NCI-H510A treated with DMSO at 0.1 percent for 48 hours (cell line): ENCODE measurements at places on chromosomes 2 and 18.

GRCh38 chr18:29418136-29418535, 1241.2 kb upstream of the CDH2 start:
- no peak for DNase-seq

DNA sequence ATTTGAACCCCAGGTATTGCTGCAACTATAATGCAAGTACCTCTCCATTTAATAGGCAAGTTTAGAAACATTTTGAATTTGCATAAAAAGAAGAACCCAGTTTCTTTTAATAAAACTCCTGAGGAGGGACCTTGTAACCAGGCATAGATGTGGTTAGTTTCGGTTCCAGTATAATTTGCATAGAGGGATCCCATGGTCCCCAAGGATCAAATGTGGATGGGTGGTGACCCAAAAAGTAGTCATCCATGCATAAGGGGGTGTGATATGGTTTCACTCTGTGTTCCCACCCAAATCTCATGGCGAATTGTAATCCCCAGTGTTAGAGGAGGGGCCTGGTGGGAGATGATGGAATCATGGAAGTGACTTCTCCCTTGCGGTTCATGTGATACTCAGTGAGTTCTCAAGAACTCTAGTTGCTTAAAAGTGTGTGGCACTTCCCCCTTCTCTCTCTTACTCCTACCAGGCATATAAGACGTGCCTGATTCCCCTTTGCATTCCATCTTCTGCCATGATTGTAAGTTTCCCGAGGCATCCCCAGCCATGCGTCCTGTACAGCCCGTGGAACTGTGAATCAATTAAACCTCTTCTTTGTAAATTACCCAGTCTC, 40.2 kb upstream of the SKA1 start:
- DNase-seq: no peak

- peak; percentile 46 for DNase-seq
Measured at GRCh38 chr2:105329561-105330495, at the start of gene TGFBRAP1. Gene TGFBRAP1 (minus strand): TSS chr2:105329735. CDS start chr2:105308301, 21,434 bp downstream.

- DNase-seq: no peak
Measured at GRCh38 chr2:239261356-239261755, 139.5 kb downstream of the HDAC4 start.

DNA sequence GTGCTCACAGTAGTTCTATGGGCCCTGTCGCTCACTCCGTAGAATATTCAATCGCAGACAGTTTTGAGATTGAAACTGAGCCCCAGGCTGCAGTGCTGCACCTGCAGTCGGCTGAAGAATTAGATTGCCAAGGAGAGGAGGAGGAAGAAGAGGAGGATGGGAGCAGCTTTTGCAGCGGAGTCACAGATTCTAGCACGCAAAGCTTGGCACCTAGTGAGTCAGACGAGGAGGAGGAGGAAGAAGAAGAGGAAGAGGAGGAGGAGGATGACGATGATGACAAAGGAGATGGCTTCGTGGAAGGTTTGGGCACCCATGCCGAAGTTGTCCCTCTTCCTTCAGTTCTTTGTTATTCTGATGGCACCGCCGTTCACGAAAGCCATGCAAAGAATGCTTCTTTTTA, 115.2 kb downstream of the GALNT3 start:
- no peak for DNase-seq

GRCh38 chr2:69798909-69799526, 30.4 kb upstream of the GMCL1 start:
- no peak for DNase-seq

DNA sequence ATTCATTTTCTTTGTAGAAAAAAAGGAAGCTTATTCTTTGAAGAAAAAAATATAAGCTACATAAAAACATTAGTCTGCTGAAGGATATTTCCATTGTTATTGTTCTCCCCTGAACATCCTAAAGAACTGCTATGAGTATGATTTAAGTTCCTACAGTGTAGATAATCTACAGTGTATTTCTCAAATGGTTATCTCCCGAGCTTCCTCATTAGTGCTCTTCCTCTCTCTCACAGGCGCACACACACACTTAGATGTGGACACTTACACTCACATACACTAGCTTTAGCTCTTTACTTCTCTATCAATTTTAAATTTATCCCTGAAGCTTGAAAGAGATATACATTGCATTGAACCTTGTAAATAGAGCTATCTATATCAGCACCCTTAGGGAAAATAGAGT, 681.0 kb downstream of the KCNJ3 start:
- no peak for DNase-seq

- DNase-seq: no peak
Measured at GRCh38 chr2:137959166-137959565, 5.1 kb upstream of the HNMT start.

DNA sequence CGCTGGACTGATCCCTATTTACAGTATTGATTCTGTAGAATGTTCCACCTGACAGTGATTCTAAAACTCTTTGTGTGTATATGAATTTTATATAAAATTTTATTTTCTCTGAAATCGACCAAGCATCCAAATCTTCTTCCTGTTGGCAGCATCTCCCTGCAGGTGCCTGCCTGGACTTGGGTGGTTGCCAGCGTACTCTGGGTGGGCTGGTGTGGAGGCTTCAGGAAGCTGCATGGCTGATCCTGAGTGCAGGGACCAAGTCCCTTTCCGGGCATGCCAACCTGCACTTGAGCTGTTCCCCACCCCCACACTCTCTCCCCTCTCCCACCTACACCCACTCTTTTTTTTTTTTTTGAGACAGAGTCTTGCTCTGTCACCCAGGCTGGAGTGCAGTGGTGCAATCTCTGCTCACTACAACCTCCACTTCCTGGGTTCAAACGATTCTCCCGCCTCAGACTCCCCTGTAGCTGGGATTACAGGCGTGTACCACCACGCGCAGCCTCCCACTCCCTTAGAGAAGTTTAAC, 53.2 kb upstream of the ALKAL2 start:
- DNase-seq: no peak

DNA sequence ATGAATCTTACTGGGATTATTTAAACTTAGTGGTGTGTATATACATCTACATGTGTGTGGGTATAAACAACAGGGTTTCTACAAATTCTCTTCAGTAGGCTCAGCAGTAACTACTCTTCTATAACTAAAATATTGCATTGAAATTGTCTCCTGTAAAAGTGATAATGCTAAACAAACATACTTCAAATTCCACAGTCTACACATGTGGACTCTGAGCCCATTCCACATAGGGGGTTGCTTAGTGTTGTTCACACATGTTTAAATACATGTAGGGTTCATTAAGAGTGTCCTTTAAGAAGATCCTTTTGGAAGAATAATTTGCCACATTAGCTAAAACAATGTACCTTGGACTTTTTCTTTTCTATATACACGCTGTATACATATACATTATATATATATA, 152.8 kb upstream of the VRK2 start:
- DNase-seq: no peak

DNA sequence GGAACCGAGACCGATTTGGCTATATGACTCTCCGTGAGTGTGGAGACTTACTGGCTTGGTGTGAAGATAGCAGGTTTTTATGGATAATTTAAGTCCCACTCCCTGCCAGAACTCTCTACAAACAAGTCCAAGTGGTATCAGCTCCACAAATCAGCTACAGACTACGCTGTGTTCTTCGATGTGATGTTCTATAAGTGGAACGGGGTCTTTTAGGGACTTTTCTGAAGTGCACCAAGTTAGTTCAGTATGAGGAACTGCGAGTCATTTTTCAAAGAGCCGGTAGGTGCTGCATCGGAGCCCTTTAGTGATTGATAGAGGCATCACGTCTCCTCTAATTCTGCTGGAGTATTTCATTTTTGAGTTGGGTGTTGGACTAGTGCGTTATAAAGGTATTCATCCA, 107.1 kb downstream of the TSHZ1 start:
- DNase-seq: no peak

DNA sequence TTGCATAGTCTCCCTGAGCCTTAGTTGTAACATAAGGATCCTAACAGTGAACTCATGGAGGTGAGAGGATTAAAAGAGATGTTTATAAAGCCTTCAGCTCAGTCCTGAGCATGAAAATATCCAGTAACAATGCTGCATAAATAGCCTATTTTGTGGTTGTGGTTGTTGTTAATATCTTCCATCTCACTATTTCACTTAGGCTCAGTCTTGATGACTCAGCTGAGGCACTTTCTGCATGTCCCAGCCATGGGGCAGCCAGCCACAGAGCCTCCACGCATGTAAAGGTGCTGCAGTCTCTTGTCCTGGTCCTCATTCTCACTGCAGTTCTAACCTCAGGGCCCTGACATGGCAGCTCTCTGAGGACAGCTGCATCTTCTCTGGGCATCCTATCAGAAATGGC, 218.8 kb upstream of the PKDCC start:
- DNase-seq: no peak

- DNase-seq: peak; percentile 69
Measured at GRCh38 chr18:55405893-55406406, 182.0 kb downstream of the TCF4 start.

- no peak for DNase-seq
Measured at GRCh38 chr2:232628466-232629128, 4.8 kb upstream of the EFHD1 start.

DNA sequence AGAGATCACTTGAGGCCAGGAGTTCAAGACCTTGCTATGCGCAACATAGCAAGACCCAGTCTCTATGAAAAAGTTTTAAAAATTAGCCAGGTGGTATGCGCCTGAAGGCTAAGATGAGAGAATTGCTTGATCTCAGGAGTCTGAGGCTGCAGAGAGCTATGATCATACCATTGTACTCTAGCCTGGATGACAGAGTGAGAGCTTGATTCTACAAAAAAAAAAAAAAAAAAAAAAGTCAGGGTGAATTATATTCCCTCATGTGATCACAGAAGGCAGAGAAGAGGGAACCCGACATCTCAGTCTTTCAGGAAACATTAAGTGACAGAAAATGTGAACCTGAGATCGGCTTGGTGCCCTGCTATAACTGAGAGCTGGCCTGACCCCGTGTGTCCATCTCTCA, 171.2 kb upstream of the MSH6 start:
- DNase-seq: no peak

DNA sequence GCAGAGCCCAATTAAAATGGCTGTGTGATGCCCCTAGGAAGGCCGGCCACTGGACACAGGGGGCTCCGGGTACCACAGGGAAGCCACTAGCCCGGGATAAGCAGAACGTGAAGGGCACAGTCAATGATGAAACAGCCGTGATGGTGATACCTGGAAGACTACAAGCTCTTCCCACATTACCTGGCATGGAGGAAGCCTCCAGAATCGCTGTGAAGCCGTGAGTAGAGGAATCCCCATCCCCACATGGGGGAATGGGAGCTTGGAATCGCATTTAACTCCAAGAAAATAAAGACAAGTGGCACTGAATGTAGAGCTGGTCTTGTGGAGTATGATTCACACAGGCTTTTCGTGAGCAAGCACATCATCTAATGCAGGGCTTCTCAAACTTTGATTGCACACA, 16.1 kb downstream of the GALNT14 start:
- DNase-seq: no peak

DNA sequence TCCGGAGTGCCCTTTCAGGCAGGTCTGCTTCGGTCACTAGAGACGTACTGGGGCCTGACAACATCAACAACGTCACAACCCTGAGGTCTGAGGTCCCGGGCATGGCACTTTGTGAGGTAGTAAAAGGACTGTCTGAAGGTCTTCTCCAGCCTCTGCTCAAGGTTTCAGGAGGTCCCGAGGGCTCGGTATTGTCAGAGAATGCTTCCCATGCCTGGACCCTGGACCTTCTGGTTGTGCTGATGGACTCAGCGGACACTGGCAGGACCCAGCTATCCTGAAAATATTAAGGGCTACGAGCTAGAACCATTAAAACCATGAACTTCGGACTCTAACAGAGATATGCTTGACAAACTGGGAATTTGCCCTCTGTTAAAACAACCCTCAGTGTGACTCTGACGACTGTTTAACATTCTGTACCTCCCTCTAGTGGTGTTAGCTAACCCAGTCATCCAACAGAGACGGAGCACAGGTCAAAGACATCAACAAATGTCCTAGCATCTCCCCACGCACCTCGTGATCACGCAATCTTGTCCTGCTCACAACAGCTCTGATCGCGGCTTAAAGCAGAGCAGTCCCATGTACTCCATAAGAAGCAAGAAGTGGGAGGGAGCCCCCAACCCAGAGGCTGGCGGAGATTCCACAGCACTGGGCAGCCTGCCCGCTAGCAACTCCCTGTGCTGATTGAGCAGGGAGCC, 96.5 kb downstream of the CCDC93 start:
- no peak for DNase-seq

DNA sequence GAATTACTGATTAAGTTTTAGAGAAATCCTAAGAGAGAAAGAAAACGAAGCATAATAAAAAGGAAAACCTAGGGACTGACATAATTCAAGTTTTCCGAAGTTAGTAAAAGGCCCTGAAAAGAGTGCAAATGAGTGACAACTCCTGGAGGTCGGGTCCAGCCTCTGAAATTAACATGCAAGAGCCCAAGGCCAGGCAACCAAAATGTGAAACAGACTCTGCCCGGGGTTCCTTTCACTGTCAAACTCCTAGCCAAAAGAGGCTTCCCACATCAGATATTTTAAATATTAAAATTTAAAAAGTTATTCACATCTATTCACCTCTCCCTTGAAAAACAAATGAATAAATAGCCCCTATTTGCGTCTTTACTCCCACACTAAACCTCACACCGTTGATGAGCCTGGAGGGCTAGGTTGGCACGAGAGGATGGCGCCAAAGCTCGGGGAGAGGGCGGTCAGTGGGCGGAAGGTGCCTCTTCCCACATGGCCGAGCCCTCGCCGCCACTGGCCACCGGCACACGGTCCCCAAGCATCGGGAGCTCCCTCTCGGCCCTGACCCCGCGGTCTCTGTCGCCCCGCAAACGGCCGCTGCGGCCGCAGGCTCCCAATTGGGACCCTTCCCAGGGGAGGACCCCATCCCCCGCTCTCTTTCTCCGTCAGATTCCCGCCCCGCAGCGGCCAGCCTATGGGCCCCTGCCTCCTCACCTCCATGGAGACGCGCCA, 630 bp downstream of the PPM1G start:
- DNase-seq: peak; percentile 6

DNA sequence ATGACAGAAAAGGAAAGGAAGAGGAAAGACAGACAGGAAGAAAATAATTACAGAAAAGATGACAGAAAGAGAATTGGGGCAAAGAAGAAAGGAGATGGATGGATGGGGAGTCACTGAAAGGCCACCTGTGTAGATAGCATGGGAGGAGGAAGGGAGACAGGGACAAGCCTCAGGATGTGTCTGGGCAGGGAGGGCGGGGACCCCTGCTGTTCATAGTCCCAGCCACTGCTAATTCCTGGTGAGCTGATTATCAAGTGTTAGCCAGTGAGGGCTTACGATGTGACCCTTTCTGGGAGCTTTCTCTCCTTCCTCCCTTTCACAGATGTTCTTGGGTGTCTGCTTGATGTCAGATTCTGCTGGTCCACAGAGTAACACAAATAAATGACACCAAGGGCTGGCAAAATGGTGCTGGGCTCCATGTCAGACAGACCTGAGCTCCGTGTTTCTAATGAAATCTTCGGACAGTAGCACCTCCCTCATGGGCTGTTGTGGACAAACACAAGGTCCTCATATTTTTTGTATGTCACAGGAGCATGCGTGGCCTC, 13.6 kb downstream of the FHOD3 start:
- no peak for DNase-seq

- no peak for DNase-seq
Measured at GRCh38 chr18:34754300-34754699, 44.2 kb downstream of the DTNA start.

GRCh38 chr2:164535280-164536025, 85.8 kb downstream of the GRB14 start:
- no peak for DNase-seq
